ENCODE measurements at places on chromosomes 4 and X. TPM values are rescaled to one million over a fixed set of nuclear protein-coding genes. Genes with fewer than 3 reads are reported as not detected.

DNA sequence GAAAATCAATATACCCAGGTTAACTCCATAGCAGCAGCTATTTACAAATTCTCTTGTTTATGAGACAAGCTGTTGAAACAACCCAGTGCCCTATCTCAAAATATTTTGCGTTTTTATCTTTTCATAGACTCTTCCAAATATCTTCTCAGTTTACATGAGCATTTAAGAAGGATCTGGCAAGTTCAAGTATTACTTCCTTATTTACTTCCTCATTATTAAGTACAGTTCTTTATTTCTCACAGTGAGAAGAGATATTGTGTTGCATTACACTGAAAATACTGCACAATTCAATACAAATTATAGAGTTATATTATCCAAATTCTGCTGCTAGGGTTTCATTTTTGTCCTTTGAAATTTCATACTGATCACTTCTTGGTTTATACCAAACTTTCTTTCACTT lies 43.6 kb upstream of the UCP1 start:
- DNase-seq: no peak

DNA sequence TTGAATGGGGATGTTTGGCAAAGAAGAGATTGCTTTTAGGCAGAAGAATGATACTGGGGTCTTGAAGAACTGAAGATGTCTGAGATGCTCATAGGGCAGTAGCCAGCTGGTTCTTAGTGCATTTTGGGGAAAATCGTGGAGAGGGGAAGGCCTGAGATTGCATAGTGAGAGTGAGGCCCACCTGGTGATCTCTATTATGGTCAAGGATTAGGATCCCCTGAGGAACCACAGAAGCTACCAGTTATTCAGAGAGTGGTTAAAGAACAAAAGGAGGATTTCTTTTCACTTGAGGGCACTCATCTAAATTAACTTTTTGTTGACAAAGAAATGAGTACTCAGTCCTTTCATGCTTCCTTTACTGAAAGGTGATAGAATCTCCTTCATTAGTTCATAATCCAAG lies 271.3 kb upstream of the HAND2 start:
- no peak for DNase-seq

GRCh38 chrX:124113621-124114600 lies 152.4 kb downstream of the STAG2 start:
- no peak for DNase-seq

- DNase-seq: no peak
These were observed 164.2 kb downstream of the CBR4 start for GRCh38 chr4:168845897-168846296.

DNA sequence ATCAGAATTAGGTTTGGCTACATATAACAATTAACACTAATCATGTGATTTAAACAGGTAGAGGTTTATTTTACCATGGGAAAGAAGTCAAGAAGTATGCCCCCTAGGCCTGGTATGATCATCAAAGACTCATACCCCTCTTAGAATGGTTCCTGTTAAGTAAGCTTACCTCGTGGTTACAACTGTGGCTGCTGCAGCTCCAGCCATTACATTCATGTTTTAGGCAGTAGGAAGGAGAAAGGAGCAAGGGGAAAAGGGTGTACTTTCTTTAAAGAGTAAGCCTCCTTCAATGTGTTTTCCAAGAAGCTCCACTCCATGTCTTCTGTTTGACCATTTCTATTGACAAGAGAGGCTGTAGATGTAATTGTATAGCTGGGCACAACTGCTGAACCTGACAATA lies 94.9 kb upstream of the GATB start:
- no peak for DNase-seq

GRCh38 chrX:7444967-7445366 lies 297.0 kb upstream of the PUDP start:
- DNase-seq: no peak

- DNase-seq: no peak
These were observed 21.1 kb downstream of the RNF212 start for GRCh38 chr4:1092026-1092982.

GRCh38 chr4:170090352-170091052 lies 746 bp upstream of the AADAT start:
- DNase-seq: no peak

- DNase-seq: no peak
These were observed 2.7 kb downstream of the EFNB1 start for GRCh38 chrX:68831405-68832100.

- no peak for DNase-seq
These were observed 1.6 kb downstream of the OPRPN start for GRCh38 chr4:70399319-70399718.

GRCh38 chrX:75096331-75096730 lies 59.8 kb downstream of the ABCB7 start:
- no peak for DNase-seq

DNA sequence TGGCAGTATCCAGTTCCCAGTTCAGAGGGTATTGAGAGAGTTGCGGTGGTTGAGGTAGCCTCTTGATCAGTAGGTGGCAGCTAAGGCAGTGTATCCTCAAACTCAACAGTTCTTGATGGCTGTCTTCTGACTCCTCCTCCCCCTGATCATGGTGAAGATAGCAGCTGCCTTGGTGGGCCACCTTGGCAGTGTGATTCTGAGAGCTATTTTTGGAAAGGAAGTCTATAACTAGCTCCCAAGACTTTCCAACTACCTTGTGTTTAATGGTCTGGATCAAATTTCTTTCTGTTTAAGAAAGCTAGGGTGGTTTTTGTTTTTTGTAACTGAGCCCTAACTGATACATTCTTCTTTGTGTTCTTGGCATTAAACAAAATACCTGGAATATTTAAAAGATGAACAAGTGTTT lies 10.5 kb upstream of the TBC1D19 start:
- DNase-seq: no peak

GRCh38 chr4:106312377-106312776 lies 3.6 kb downstream of the TBCK start:
- no peak for DNase-seq

DNA sequence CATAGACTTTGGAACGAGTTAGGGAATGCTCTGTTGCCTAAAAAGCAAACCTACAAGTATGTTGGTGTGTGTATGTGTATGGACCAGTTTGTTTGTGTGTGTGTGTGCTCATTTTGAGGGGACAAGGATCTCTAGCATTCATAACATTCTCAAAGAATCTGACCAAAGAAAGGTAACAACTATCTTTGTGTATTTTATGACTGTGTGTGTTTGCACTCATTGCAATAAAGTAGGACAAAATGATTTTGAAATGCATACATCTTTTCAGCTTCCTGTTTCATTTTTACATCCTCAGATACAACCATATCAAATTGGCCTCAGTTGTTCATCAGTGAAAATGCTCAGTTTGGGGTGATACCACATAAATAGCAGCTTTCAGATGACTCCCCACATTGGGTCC lies 8.3 kb upstream of the XK start:
- no peak for DNase-seq

GRCh38 chrX:48976086-48976485 lies 4.4 kb upstream of the KCND1 start:
- DNase-seq: no peak

DNA sequence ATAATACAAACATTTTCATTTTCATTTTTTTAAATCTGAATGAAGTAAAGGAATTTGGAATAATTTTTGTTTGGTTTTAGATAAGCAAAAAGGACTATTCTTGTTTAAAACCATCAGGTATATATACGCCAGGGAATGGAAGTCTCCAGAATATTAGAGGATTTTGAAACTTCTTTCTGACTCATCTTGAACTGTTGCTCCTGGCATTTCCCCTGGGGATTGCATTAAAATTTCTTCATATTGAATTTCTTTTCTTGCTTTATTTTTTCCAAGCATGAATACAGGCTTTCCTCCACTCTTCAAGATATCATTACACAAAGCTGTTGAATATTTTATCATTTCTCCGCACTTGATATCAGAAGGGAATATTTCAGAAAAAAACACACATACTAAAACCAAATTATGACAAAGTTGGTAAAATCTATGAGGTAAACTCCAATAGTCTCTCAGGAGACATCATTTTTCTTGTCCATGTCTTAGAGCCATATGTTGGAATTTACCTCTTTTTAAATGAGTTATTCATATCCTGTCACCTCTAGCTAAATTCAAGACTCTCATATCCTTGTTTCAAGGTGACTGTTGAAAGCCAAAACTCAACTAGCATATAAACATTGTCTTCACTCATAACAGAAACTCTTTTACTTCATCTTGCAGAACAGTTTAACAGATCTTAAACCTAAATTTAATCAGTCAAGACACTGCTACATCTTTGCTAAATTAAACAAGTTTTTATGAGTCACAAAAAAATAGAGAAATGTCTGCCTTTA lies 20.7 kb upstream of the CSN1S1 start:
- no peak for DNase-seq

DNA sequence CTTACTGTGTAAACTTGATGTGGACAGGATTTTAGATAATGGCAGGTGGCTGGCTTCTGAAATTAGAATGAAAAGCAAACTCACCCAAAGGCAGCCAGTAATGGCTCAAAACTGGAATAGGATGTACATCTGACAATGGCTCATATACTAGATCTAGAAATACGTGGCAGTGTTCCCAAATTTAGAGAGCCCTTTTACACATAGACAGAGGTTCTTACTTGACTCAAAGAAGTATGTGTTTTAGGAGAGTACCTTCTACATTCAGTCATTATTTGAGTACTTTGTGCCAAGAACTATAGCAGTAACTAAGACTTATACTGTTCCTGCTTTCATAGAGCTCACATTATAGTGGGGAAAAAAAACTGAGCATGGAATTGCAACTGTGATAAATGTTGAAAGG lies 48.0 kb downstream of the UBE2K start:
- no peak for DNase-seq

DNA sequence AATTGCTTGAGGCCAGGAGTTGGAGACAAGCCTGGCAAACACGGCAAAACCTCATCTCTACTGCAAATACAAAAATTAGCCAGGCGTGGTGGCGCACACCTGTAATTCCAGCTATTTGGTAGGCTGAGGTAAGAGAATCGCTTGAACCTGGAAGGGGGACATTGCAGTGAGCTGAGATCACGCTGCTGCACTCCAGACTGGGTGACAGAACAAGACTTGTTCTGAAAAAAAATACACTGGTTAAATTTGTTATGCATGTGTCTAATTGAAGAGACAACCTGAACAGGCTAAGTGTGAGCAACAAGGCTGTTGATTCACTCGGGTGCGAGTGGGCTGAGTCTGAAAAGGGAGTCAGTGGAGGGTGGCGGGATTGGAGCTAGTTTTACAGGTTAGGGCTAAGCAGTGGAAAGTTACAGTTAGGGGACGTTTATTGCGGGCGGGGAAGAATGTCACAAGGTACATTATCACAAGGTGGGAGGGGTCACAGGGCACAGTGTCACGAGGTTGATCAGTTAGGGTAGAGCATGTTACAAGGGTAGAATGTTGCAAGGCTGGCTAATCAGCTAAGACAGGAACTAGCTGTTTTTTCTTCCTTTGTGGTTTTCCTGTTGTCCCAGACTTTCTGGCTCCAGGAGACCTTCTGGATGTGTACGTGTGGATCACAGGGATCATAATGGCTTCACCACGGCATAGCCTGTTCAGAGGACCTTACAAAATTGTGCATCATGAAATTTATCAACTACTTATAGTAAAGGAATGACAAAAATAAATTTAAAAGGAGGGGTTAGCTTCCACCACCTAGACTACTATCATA lies 115.8 kb downstream of the NAA11 start:
- peak; percentile 81 for DNase-seq

- no peak for DNase-seq
These were observed at the start of gene SMPX for GRCh38 chrX:21757960-21758359. Gene SMPX, minus strand, starts transcription at chrX:21758116. Its CDS starts 3,826 bp downstream, at chrX:21754290.

DNA sequence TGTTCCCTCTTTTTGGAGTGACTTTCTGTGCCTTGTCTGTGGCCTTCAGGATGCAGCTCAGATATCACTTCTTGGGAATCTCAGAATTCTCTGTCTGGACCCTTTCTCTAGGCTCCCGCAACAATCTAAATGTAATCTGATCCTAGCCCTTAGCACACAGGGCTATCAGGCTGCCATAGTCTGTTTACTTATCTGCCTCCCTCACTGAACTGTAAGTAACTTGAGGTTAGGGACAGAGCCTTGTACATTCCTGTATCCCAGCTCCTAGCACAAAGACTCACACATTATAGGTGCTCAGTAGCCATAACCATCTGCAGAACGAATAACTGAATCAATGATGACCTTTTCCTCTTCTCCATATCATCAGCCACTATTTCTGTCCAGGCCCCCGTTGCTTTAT lies 69.5 kb downstream of the RTL9 start:
- no peak for DNase-seq

- no peak for DNase-seq
These were observed 141.0 kb downstream of the PJA1 start for GRCh38 chrX:69024161-69024736.

DNA sequence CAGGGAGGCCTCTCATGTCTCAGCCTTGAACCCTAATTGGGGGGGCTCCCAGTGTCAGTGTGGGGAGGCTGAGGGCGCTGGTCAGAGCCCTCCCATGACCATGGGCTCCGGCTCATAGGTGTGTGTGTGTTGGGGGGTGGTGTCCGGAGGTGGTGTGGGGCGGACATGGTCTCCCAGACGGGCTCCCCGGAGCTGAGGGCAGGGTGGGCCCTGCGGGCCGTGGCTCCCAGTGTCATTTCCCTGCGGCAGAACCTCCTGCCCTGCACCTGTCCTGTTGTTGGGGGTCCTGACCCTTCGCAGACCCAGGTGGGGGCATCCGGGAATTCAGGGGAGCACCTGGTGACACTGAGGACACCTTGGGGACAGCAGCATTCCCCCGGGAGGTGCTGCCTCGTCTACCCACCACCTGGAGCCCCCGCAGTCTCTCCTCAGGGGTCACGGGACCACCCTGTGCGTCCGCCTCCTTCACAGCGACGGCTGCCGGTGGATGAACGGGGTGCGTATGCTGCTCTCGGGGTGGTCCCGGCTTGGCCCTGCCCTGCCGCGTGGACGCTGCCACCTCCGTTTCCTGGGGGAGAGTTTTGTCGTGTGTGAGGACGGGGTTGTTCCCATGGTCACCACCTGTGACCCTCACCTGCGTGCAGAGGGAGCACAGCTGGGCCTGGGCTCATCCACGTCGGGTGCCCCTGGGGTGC lies 14.5 kb upstream of the GTPBP6 start:
- no peak for DNase-seq

- no peak for DNase-seq
These were observed 40.5 kb downstream of the CLDN34 start for GRCh38 chrX:10007621-10008020.

- DNase-seq: no peak
These were observed 70.2 kb upstream of the ZNF518B start for GRCh38 chr4:10527438-10527837.

Gene CT47B1
- not detected for total RNA-seq

Gene DDX53
- total RNA-seq: not detected

Gene TCEAL7
- 2.2 TPM for total RNA-seq

Gene XAGE1A
- total RNA-seq: not detected

Gene IL2
- not detected for total RNA-seq

Gene ANOS1
- total RNA-seq: 0.41 TPM

Gene LDB2
- 19.9 TPM for total RNA-seq

Gene TSPAN7
- total RNA-seq: 61.4 TPM

Gene BEND2
- total RNA-seq: not detected

Gene PCSK1N
- total RNA-seq: 11.1 TPM

Gene F11
- total RNA-seq: 0.65 TPM
